GM23338 (cell line): ENCODE measurements at places on chromosomes 7 and 10. TPM values are rescaled to one million over a fixed set of nuclear protein-coding genes. Genes with fewer than 3 reads are reported as not detected.

DNA sequence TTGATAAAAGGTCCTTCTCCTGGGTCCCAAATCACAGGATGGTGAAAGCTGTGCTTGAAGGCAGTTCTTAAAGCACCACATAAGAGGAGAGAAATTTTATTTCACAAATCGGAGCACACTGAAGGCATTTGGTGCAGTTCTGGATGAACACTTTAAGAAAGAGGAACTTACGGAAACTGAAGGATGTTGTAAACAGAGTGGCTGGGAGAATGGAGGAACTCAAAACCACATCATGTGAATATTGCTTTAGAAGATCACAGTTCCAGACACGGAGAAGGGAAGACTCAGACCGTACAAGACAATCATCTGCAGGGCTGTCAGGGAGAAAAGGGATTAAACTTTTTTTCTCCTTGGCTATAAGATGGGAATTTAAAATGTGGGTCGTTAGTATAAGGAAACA is 9.0 kb upstream of the GPR141 start:
- H3K36me3 ChIP-seq = no peaks in the 10 kb centered on the region
- H3K4me3 ChIP-seq = no peak overlapping the region
- no peak for DNase-seq
- H3K27ac ChIP-seq = no peak overlapping the region

DNA sequence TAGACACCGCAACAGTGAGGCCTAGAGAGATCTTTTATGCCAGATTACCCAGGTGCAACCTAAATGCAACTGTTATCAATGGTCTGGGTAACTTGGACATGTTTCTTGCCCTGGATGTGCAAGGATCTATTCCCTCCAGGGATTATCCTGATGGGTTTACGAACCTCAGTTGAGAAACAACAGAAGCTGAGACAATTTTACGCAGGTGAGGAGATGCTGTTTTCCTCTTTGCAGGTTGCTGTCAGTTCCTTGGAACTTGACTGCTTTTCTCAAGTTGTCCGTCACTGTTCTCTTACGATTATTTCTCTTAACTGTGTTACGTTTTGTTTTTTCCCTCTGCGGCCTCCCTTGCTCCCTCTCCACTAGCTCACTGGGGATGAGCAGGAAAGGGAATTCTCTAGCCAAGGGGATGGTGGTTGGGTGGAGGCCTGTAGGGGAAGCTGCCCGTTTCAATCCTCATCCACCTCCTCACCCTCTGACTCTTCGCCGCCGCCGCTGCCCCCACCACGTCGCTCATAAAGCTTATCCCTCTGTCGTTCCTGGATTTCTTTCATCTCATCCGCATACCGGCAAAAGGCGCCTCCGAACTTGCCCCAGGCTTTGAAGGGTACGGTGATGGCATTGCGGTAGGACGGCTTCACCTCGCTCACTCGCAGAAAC is 1.2 kb downstream of the PURB start:
- peaks cover 29% of the 10 kb centered on the region for H3K4me1 ChIP-seq
- H3K27me3 ChIP-seq = no peaks in the 10 kb centered on the region
- H3K4me3 ChIP-seq = peak overlapping the region; percentile 98
- H3K27ac ChIP-seq = peak overlapping the region; percentile 84; the same call in 1 of the 2 replicates

The PKD1L1 gene
- 0.03 and 0.16 TPM in 2 replicates for total RNA-seq

The PRF1 gene
- total RNA-seq = not detected in 2 replicates
